Liver (tissue), 10 donors: ENCODE measurements at places on chromosomes 5 and 9. TPM values are rescaled to one million over a fixed set of nuclear protein-coding genes. Genes with fewer than 3 reads are reported as not detected.

ROPN1L gene
- total RNA-seq: 1.2 TPM

TTC16 gene
- total RNA-seq: 0.08 TPM

CAMK4 gene
- 1.4 TPM for total RNA-seq

LHX2 gene
- 2.0 TPM for total RNA-seq

DOCK2 gene
- 13.7 TPM for total RNA-seq

RCL1 gene
- 121 TPM for total RNA-seq

P4HA2 gene
- 7.9 TPM for total RNA-seq

DNM1 gene
- total RNA-seq: 5.9 TPM

ZNF658 gene
- total RNA-seq: 1.0 TPM

ARSI gene
- total RNA-seq: 0.33 TPM

ALDH7A1 gene
- total RNA-seq: 64.8 TPM

NME5 gene
- 0.50 TPM for total RNA-seq

LVRN gene
- 0.17 TPM for total RNA-seq

GPSM1 gene
- total RNA-seq: 2.9 TPM

SLC46A2 gene
- not detected for total RNA-seq

RNF180 gene
- total RNA-seq: 13.7 TPM

STKLD1 gene
- total RNA-seq: 0.37 TPM

MAMDC2 gene
- 4.4 TPM for total RNA-seq

TLX3 gene
- total RNA-seq: not detected

LCN9 gene
- total RNA-seq: not detected

SLC36A2 gene
- total RNA-seq: not detected

CATSPER3 gene
- 0.28 TPM for total RNA-seq

TMC1 gene
- total RNA-seq: not detected

WNT8A gene
- total RNA-seq: not detected

SVEP1 gene
- 2.2 TPM for total RNA-seq

PCDHGB1 gene
- 0.14 TPM for total RNA-seq

PCDHB3 gene
- 0.08 TPM for total RNA-seq

PTGDS gene
- 0.23 TPM for total RNA-seq

FOXD4L5 gene
- not detected for total RNA-seq

WDR31 gene
- 3.2 TPM for total RNA-seq

ENTPD2 gene
- 0.25 TPM for total RNA-seq

PCDHGB7 gene
- 3.1 TPM for total RNA-seq

SV2C gene
- total RNA-seq: under 0.01 TPM

ARHGEF37 gene
- total RNA-seq: 3.3 TPM

GFI1B gene
- total RNA-seq: not detected

PCDHGB2 gene
- 1.0 TPM for total RNA-seq

CARTPT gene
- total RNA-seq: not detected

PCDHA9 gene
- total RNA-seq: under 0.01 TPM

WDR38 gene
- total RNA-seq: not detected

SOX30 gene
- total RNA-seq: under 0.01 TPM

FBXO10 gene
- total RNA-seq: 5.4 TPM

NCS1 gene
- total RNA-seq: 0.84 TPM

PCSK1 gene
- 0.08 TPM for total RNA-seq

PBX3 gene
- total RNA-seq: 11.4 TPM

NRG2 gene
- 0.08 TPM for total RNA-seq

POLR3G gene
- 1.2 TPM for total RNA-seq
